ENCODE measurements at places on chromosomes 2 and 18.
A peak's percentile ranks its signal among the peaks of the same experiment; 100 is the strongest.

- DNase-seq: no peak
These were observed 26.3 kb downstream of the MRPL33 start for GRCh38 chr2:27797841-27798240.

DNA sequence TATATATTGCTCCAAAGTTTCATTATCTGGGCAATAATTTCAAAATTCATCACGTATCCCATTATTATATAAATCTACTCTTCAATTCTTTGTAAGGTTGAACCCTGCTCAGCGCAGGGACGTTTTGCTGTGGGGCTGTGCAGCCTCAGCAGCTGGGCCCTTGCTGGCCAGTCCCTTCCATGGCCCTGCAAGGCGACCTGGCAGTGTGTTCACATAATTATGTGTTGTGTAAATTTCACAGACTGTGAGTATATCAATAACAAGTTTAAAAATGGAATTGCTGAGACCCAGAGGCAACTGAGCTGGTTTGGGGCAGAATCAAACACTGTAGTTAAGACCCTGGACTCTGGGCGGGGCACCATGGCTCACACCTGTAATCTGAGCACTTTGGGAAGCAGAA is 16.1 kb upstream of the MAL start:
- no peak for DNase-seq

GRCh38 chr2:122955776-122956175 is 1069.3 kb upstream of the CNTNAP5 start:
- DNase-seq: no peak

GRCh38 chr2:100731535-100731981 is 88.4 kb upstream of the NPAS2 start:
- peak; percentile 35 for DNase-seq

DNA sequence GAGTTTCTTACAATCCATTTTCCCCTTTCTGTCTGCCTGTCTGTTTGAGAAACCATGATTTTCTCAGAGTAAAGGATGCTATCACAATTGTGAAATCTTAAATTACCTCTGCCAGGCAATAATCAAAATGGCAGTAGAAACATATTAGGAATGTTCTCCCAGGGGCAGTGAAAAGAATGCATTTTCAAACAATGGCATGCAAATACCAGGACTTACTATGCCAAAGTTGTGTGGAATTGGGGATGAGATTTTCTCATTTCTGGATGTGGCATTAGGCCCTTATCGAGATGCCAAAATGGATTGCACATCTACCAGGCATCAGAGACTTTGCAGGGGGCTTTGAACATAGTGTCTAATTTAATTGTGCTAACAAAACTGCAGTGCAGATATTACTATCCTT is 821.4 kb downstream of the RNF144A start:
- peak; percentile 39 for DNase-seq

DNA sequence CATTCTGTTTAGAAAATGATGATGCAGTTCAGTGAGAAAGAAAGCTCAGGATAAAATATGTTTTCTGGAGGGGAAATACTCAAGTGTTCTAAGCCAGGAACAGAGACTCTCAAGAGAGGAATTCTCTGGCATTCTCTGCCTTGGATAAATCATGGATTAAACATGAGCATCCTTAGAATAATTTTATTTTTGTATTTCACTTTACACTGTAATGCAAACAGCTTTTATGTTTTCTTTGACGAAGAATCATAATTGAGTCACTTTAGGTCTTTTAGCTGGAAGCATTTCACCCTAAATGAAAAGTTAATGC is 11.1 kb downstream of the GDF7 start:
- no peak for DNase-seq
